ENCODE measurements at places on chromosomes 6 and 20.

DNA sequence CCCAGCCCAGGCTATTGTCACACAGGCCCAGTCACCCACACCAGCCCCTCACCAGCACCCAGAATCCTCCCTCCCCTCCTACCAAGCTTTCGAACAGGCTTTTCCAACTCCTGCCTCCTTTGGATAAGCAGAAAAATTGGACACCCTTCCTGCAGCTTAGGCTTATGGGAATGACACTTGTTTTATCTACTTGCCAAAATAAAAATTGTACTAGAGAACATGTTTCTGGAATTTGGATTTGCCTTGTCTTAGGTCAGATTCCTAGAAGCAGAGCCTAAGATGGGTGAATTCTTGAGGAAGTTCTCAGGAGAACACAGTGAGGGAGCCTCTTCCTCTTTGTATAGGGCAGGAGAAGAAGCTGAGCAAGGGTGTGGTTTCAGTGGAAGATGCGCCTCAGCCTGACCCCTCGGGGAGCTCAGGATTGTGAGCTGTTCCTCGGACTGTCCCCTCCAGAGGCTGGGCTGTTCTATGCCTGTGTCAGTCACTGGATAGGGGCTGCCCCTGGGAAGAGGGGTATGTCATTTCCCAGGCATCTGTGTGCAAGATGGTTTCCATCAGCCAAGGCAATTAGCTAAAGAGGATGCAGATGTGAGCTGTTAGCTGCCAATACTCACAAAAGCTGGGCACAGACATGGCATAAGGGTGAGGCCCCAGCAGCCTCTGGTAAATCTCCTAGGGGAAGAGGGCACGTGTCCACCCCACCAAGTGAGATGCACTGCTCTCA is 33.9 kb downstream of the ITPR3 start:
- peaks cover 2% of the 10 kb centered on the region for H3K36me3 ChIP-seq
- H3K27ac ChIP-seq: no peak overlapping the region
- DNase-seq: no peak
- no peak overlapping the region for H3K4me3 ChIP-seq
- H3K4me1 ChIP-seq: peaks cover 9% of the 10 kb centered on the region

- DNase-seq: no peak
- H3K4me1 ChIP-seq: peaks cover 43% of the 10 kb centered on the region
- peaks cover 16% of the 10 kb centered on the region for H3K36me3 ChIP-seq
- H3K27ac ChIP-seq: peak overlapping the region; percentile 67
- no peaks in the 10 kb centered on the region for H3K27me3 ChIP-seq
Observed at GRCh38 chr6:42278131-42278853, 60.6 kb upstream of the MRPS10 start.

GRCh38 chr20:46307139-46307998 is 929 bp downstream of the CDH22 start:
- H3K4me1 ChIP-seq: peaks cover 7% of the 10 kb centered on the region
- DNase-seq: peak; percentile 45
- H3K36me3 ChIP-seq: no peaks in the 10 kb centered on the region
- peak overlapping the region; percentile 31 for H3K4me3 ChIP-seq
- H3K27me3 ChIP-seq: peaks cover 71% of the 10 kb centered on the region

- no peak for DNase-seq
- H3K4me1 ChIP-seq: peaks cover 37% of the 10 kb centered on the region
- H3K27ac ChIP-seq: peak overlapping the region; percentile 91
- peaks cover 5% of the 10 kb centered on the region for H3K27me3 ChIP-seq
- H3K36me3 ChIP-seq: peaks cover 21% of the 10 kb centered on the region
Observed at GRCh38 chr20:38748861-38749149, 545 bp downstream of the ACTR5 start.

DNA sequence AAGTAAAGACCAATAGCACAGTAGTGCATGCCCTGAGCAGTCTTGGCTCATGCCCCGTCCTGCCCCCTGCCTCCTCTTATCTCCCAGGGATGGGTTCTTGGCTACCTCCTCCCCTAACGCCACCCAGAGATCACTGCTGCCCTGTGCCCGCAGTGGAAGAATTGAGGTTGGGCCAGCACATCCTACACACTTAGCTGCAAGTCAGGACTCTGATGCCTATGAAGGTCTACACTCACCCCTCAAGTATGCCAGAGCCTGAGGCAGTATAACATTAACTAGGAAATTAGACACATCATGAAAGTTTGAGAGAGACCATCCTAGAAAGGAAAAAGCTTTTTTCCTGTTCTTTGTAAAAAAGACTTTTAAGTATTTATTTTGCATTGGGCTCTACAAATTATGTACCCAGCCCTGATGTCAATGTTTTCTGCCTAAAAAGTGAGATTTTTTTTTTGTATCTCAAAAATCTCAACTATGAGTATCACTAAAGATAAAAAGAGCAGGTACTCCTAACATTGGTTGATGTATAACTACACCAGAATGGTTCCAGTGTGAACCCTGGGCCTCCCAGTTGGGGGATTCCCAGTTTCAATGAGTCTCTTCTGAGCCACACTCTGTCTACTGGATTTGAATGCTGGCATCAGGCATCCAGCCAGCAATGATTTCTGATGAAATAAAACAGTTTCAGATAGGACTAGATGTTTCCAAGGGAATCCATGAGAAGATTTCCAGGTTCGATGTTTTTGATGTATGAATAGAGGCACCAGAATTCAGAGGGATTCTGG is 115.4 kb downstream of the ISM1 start:
- H3K27ac ChIP-seq: no peak overlapping the region
- no peaks in the 10 kb centered on the region for H3K36me3 ChIP-seq
- no peak for DNase-seq
- H3K27me3 ChIP-seq: no peaks in the 10 kb centered on the region
